ENCODE measurements at places on chromosomes 7 and 10.

DNA sequence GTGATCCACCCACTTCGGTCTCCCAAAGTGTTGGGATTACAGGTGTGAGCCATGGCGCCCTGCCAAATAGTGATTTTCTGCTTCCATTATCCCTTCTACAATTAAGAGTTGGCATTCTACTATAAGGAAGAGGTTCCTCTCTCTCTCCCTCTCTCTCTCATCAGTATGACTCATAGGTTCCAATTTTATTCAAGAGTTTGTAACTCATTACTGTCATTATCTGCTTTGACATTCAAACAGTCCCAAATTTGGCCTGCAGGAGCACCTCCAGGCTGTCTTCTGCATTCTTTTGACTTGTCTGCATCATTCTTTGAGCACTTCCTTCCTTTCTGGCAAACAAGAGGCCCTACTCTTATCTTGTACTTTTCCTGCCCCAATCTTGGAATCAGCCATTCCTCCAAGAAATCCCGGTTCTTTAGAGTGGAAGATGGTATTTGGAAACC is 33.2 kb upstream of the CALU start:
- no peak for DNase-seq

DNA sequence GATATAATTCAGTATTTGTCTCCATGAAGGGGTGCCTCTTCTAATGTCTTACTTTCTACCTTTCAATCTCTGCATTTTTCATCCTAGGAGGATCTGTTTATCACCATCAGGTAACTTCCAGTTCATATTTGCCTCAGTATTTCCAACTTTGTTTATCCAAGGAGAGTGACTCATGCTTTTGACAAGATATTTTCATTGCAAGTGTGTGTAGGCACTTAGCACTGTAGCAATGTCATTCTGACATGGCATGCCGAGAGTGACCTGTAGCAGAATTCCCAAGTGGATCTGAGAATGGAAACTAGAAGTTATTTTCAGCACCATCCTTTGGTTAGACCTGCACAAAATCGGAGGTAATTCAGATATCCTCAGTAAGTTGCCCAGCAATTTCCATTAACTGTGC is 129.9 kb downstream of the INHBA start:
- no peak for DNase-seq

GRCh38 chr7:91103363-91103762 is 160.9 kb upstream of the FZD1 start:
- no peak for DNase-seq

- no peak for DNase-seq
Observed at GRCh38 chr7:73820013-73820412, 10.8 kb upstream of the CLDN4 start.
